Endothelial cell of umbilical vein (primary cell): ENCODE measurements at places on chromosomes 3 and 15. TPM values are rescaled to one million over a fixed set of nuclear protein-coding genes. Genes with fewer than 3 reads are reported as not detected.

DNA sequence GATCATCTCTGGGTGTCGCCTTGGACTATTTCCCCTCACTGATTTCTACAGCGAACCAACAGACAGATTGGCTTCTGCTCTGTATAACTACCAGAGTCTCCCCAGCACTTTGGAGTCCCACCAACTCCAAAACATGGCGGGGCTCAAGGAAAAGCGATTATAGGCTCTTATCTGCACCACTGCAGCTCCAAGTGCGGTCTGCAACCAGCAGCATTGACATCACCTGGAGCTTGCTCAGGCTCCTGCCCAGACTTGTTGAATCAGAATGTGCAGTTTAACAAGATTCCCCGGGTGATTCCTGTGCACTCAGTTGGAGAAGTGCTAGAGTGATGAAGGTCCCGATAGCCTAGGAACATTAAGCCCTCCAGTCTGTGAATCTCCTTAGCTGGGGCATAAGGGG lies 9.0 kb downstream of the CCK start:
- no peak for DNase-seq

GRCh38 chr3:12766541-12766940 lies 7.5 kb upstream of the TMEM40 start:
- no peak for DNase-seq

GRCh38 chr15:89772932-89773583 lies 3.1 kb upstream of the MESP2 start:
- peak; percentile 20 for DNase-seq

KLHDC8B gene
- total RNA-seq: 22.9 and 36.0 TPM in 2 replicates
